ENCODE measurements at places on chromosomes 5 and 9.

DNA sequence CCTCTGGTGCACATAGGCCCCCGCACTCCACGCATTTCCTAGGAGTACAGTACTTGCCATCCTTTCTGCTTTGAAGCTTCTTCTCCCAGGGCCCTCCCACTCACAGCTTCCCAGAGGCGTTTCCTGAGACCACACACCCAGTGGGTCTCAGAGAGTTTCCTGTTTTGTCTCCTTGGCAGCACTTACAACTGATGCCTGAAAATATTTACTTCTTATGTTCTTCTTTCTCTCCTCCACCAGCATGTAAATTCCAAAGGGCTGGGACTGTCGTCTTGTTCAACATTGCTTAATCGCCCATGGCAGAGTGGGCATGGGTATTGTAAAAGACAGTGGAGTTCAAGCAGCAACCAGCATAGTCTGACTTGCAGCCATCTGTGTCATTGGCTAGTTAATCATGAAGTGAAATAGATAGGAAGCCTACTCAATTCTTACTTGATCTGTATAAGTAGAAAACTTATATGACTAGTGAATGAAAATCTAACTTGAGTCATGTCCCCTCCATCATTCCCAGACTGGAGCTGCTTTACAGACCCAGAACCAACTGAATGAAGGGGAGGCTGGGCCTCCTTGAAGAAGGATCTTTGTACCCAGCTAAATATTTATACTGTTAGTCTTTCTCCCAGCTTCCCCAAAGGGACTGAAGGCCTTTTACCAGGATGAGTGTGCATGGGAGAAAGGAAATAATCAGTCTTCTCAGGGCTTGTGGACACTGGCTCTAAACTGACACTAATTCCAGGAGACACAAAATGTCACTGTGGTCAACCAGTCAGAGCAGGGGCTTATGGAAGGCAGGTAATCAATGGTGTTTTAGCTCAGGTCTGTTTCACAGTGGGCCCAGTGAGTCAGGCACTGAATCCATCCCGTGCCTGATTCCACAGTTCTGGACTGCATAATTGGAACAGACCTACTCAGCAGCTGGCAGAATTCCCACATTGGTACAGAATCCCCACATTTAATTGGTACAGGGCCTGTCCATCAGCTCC, 116.4 kb downstream of the SV2C start:
- no peak for DNase-seq

DNA sequence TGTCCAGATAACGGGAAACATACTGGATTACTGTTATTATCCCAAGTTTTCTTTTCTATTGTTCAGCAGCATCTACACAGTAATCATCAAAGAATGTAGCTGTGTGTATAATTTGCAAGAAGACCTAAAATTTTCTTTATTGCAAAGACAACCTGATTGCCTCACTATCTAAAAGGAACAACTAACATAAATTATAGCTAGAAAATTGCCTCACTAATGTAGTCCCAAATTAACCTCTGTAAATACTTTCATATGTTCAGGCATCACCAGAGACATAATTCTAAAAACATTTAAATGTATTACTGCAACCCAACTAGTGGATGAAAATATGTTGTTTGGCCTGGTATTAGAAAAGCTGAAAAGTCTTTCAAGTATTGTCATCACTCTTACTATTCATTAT, 275.4 kb downstream of the CDH12 start:
- DNase-seq: no peak

DNA sequence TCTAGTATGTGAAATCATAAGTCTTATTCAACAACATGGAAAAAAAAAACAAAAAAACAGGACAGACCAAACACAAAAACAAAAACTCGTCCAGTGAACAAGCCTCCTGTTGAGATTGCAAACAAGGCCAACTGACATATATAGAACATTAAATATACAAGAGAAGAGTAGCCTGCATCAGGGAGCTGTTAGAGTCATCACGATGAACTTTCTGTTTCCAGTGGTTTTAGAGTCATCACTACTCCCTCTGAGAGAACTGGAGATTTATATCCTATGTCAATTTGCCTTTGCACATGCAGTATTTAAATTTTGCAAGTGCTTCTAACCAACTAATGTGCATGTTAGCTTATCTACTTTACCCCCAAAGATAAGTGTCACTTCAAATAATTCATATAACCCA, 9.9 kb downstream of the SNCAIP start:
- DNase-seq: no peak

- no peak for DNase-seq
Measured at GRCh38 chr5:142287973-142288313, 36.9 kb downstream of the SPRY4 start.

DNA sequence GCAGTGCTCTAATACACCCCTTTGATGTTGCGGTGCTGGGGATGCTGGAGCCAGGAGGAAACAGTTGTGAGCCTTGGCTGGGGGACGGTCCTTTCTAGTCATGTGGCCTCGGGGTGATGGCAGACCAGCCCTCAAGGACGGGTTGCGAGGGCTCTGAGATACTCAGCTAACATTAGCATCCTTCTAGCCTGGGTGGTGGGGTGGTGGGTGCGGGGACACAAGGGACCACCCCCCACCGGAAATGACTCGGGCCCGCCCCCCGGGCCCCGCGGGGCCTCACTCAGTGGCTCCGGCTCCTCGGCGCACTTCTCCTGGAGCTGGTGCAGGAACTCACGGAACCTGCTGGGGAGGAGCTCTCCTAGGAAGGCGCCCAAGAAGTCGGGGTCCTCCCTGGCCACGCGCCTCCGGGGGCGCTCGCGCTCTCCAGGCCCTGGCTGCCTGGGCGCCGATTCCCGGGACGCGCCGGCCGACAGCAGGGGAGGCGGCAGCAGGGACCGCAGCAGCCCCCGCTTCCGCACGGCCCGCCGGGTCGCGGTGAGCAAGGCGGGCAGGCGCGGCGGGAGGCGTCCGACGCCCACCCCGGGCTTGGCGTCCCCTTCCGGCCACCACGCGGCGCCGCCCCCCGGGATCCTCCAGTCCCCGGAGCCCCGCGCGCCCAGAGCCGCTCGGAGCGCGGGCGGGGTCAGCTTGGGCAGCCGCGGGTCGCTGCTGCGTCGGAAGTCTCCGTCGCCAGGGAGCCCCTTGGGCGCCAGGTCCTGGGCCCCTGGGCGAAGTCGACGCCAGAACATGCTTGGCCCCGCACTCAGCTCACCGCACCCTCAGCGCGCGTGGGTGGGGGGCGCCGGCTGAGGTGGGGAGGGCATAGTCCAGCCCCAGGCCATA, 873 bp downstream of the C9orf50 start:
- DNase-seq: no peak

DNA sequence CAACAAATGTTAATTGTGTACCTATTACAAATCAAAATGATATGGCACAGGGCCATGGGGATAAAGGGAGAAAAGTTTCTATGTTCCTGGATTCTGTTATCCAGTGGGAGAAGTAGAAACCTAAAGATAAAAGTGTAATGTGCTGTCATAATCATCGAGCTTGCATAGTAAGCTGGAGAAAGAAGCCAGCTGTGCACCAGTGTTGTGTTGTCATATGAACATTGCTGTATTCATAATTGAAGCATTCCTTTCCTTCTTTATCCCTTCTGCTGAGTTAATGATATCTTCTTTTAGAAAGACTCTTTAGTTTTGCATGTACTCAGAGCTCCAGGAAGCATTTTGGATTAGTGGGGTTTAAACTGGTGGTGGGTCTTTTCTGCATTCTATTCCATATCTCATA, 39.5 kb downstream of the NTRK2 start:
- DNase-seq: no peak

DNA sequence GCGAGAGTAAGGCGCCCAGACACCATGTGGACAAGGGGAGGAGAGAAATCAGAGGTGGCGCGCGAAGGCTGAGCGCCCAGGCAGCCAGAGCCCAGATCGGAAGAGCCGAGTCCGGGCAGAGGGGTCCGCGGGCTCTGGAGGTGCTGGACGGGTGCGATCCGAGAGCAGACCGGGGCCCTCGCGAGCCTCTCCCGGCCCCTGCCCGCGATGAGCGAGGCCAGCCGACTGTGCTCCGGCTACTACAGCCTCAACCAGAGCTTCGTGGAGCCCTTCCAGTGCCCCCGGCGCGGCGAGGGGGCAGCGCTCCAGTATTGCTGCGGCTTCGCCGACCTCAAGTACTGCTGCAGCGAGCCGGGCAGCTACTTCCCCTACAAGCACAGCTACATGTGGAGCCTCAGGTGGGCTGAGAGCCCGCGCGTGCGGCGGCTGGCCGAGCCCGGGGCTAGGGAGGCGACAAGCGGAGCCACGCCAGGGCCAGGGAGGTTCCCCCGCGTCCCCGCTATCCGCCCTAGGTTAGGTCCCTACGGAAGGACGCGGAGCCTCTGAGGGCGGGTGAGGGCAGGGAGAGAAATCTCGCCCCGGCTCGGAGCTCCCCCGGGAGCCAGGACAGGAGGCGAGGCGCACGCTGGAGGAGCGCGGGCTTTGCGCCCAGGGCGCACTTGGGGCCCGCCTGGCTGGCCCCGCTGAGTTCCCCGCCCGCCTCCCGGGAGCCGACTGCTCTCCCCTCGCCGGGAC, at the start of gene SHISAL2B:
TSS of gene SHISAL2B (plus strand) at position 87 of the 735 bp plus-strand sequence. CDS start at position 208, 121 bp downstream.
- no peak for DNase-seq

GRCh38 chr5:171692107-171692506, 93.5 kb upstream of the SMIM23 start:
- no peak for DNase-seq

DNA sequence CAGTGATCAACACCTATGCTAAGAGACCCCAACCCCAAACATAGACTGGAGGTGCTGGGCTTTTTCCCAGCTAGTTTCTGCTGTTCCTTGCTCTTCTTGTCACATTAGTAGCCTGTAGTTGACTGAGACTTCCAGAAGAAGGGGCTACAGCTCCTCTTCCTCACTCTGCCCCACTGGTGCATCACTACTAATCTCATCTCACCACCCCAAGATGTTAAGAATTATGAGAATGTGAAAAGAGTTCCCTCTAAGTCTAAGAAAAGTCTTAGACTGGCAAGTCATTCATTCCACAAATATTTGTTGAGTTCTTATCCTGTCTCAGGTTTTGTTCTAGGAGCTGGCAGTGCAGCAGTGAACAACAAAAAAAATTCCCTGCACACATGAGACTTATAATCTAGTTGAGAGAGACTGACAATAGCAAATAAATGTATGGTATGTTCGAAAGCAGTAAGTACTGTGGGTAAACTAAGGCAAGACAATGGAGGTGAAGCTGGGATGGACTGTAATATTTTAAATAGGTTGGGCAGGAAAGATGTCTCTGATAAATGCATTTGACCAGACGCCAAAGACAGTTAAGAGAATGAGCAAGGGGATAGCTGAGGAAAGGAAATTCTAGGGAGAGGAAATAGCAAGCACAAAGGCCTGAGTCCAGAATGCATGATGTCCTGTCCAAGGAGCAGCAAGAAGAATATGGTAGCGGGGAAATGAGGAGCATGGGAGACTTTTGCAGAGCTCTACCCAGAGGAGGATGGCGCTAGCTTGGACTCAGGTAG, 92.3 kb downstream of the PTCD2 start:
- DNase-seq: no peak

DNA sequence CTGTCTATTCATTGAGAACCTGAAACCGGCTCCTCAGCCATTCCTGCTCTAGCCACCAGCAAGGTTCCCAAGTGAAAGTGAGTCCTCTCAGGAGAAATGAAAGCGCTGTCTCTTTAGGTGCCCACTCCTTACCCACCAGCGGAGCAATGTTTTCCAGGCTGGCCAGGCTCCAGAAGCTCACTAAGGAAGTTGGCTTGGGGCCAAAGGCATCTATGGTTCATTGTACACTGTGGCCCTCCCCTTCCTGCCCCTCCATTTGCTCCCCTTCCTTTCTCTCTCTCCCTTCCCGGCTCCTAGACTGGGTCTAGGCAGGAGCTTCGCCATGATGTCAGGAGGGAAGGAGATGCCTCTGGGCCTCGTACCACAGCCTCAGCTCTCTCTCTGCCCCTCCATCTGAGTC, 1.1 kb upstream of the GABRP start:
- DNase-seq: no peak

DNA sequence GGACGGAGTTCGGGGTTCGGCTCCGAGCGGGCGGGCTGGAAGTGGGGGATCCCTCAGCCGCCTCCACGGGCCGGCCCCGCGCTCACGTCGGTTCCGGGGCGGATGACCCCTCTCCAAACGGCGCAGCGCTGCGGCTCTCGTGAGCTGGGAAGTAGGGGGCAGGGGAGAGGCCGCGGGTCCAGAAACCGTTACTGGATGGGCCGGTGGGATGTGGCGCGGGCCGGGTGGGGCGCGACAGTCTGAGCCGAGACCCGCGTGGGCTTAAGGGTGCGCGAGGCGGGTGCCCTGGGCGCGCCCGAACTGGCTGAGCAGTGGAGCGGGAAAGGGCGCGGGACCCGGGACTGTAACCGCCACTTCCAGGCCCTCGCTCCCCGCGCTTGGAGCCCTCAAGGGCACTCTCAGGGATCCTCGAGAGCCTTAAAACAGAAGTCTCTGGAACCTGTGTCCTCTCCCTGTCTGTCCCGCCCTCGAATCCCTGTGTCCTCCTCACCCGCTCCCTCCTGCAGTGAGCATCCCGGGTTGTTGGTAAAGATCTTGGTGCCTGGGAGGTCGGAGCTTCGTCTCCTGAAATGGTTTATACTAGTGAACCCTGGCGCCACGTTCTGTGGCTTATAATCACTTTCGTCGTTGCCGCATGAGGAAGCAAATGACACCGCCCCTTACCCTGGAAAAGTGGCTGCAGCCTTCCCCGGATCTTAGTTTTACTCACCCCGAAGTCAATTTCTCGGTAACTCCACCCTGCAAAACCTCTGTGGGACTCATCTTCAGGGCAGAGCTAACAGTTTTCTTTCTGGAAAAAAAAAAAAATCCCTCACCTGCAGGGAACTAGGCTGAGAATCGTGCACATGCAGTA, 571 bp upstream of the MARCHF11 start:
- DNase-seq: no peak

DNA sequence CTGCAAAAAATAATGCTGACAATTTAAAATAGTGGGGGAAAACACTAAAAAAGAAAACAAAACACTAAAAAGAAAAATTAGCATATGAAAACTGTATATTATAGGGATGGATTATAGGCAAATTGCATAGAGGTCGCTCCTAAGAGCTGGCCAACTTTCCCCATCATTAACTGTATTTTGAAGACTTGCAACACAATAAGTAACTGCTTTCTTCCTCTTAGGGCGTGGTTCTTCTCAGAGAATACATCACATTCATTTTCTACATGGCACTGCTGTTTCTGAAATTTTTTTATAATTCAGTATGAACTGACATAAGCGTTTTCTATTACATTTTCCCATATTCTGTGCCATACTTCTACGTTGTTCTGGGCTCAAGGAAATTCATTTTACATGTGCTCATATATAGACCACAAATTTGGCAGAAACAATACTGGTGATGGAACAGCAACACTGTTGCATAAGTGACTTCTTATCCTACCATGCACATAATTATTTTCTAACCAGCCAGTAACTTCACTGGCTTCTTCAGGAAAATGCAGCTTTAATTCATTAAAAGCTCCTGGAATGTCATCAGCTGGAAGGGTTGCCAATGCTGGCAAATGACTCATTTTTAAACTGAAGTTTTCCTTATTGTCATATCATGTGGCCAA, 171.2 kb upstream of the DMAC1 start:
- peak; percentile 69 for DNase-seq

GRCh38 chr9:6641056-6641455, 4.5 kb downstream of the GLDC start:
- no peak for DNase-seq

- no peak for DNase-seq
Measured at GRCh38 chr5:52620315-52620714, 167.4 kb upstream of the ITGA1 start.

GRCh38 chr5:174553556-174553955, 170.8 kb upstream of the MSX2 start:
- DNase-seq: no peak

Measured in AML-193 (cell line).